NCI-H187 treated with DMSO at 0.1 percent for 48 hours (cell line): ENCODE measurements at places on chromosomes 16 and 17.

DNA sequence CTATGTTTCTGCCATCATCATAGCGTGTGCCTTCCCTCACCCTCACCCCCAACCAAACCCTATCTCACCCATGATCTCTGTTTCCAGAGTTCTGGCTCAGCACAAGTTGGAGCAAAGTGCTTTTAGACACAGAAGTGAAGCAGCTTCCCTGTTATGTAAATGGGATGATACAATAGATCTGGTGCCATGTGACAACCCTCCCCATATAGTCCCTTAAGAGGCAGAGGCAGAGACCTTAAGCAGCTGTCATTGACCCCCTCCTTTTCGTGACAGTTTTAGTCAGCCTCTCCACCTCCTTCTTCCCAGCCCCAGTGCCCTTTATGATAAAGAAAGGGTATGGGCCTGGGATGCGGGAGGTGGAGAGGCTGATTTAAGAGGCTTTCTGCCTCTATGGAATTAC, 40.3 kb upstream of the MED13 start:
- no peak for DNase-seq

- DNase-seq: no peak
Observed at GRCh38 chr16:73172241-73172972, 124.5 kb upstream of the ZFHX3 start.

GRCh38 chr16:84414789-84415326, 46.5 kb downstream of the ATP2C2 start:
- no peak for DNase-seq

GRCh38 chr16:27374221-27374803, 27.7 kb upstream of the IL21R start:
- DNase-seq: no peak

DNA sequence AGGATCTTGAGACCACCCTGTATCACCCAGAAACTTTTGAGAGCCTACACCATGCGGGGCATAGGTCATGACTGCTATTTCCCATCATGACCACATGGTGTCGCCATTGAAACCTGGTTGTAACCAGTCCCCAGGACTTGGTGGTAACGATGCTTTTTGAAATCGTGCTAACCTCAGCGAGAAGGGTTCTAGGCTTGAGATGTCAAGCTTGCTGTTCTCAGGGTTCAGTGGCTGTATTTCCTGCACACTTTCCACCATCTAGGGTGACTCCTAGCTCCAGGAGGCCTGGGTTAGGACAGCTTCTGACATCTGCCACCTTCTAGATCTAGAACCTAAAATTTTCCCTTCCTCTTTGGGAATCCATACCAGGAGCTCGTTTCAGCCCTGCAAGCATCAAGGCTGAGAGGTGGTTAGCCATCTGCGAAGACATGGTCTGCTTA, 13.0 kb upstream of the SPNS3 start:
- no peak for DNase-seq

DNA sequence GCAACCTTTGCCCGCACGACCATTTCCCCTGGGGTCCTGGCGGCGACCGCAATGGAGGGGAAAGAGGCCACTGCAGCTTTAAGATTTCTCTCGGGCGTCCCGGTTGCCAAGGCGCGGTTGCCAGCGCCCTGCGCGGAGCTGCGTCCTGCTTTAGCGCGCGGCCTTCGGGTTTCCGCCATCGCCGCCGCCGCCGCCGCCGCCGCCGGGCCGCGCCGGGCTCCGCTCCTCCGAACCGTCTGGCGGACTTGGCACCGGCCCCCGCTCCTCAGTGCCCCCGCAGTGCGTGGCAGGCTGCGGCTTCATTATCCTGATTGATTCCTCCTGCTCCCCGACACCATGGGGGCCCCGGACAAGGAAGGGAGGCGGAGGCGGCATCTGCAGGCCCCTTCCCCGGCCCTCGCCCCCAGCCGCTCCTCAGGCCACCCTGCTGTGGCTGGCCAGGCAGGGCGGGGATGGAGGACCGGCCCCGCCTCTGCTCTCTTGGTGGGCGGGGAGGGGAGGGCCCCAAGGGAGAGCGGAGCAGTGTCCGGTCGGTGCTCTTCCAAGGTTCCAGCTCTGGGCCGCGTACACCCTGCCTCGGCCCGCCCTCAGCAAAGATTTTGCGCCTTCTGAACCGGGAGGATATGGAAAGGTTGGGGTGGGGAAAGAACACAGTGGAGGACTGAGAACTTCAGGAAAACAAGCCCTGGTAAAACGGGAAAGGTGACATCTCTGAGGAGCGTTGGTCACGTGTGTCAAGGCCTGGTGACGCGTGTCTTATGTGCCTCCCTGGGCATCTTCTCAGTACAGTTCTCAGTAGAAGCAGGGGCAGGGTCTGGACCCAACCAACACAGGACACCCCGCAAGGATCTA, 34.0 kb downstream of the NEUROD2 start:
- no peak for DNase-seq

DNA sequence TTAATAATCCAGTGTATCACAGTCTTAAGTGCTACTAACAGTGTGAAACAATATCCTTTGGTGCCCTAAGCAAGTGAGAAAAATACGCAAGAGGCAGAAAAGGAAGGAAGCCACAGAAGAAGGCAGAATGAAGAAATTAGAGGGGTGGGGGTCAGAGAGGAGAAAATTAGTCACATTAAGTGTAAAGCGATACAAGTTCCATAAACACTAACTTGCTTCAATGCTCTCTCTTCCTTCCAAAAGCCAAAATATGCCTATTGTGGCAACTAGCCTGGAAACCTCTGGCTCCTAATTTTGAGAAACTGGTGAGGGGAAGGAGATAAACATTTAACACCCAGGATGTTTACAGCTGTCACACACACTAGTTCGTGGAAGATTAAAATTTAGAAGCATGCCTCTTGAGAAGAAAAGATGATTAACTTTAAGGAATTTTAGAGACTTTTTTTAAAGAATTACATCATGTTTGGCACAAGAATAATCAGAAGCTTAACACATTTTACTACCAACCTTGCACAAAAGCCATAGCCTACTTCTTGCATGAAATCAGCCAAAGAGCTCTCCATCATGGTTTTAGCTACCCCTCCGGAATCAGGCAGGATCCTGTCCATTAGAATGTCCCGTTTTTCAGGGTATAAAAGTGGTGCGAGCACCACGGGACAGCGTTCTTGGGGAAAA, 44.7 kb downstream of the CNOT1 start:
- DNase-seq: no peak

GRCh38 chr16:70681382-70682238, 4.2 kb downstream of the MTSS2 start:
- DNase-seq: no peak

DNA sequence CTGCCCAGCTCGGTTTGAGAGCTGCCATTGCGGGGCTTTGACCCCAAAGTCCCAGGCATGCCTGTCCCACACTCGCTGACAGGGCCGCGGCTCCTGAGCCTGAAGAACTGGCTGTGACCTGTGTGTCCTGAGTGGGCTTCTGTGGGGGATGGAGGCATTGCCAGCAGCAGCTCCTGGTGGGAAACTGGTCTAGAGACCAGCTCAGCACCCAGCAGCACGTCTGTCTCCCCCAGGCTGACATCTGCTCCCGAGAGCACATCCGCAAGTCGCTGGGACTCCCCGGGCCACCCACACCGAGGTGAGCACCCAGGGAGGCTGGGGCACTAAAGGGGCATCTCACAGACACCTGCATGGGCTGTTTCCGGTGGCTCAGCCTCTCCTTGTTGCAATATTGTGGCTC, 13.4 kb downstream of the ENDOV start:
- no peak for DNase-seq

- DNase-seq: no peak
Observed at GRCh38 chr17:8887834-8888703, 20.6 kb upstream of the PIK3R6 start.
